ENCODE measurements at places on chromosomes 7 and 10.

DNA sequence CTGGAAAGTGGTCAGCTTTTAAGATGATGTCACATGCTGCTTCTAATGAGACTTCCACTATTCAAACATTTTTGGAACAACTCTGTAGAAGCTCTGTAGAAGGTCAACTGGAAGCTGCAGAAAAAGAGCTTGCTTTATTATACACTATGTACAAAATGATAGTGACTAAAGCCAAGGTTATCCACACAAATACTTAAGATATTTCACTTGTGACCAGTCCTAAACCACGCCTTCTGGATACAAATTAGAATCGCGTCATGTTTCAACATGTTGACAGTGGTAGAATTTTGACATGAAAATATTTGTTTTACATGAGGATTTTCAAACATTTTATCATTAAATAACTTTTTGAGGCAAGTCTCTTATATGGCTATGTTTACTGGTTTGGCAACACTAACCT lies 499.6 kb upstream of the PHF14 start:
- DNase-seq: no peak

DNA sequence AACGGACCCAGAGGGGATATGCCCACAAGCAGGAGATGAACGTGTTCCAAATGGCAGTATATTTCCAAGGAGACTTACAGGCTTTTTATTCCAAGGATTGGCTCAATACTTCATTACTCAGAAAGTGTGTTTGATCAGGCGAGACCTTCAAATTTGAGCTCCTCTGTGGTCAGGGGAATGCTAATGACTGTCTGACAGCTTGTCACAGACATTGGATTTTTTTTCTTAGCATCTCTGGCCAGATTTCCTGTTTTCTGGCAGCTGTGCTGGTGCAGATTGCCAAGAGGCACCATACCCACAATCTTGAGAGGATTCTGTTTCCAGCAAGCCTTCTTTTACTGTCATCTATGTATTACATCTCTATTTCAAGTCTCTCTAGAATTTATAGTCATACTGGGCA lies 93.8 kb downstream of the C1GALT1 start:
- DNase-seq: no peak

GRCh38 chr10:104223304-104223703 lies 8.9 kb downstream of the CFAP43 start:
- DNase-seq: no peak

- no peak for DNase-seq
Measured at GRCh38 chr7:155299535-155300202, 2.0 kb downstream of the INSIG1 start.

- no peak for DNase-seq
Measured at GRCh38 chr10:27622596-27622995, 118.5 kb downstream of the RAB18 start.

DNA sequence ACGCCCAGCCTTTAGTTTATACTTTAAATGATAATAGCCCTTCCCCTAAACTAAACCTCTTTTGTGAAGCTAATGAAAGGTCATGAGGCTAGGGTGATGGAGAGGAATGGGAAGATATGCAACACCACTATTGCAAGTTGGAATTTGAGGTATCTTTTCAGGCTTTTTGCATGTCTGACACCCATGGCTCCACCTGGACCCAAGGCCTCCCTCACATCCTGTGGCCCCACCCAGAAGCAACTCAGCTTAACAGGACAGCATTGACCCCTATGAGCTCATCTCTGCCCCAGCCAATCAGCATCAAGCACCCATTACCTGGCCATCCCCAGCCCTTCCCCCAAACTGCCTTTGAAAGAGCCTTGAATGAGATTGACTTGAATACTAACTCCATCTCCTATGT lies 674.2 kb upstream of the NRP1 start:
- DNase-seq: no peak

DNA sequence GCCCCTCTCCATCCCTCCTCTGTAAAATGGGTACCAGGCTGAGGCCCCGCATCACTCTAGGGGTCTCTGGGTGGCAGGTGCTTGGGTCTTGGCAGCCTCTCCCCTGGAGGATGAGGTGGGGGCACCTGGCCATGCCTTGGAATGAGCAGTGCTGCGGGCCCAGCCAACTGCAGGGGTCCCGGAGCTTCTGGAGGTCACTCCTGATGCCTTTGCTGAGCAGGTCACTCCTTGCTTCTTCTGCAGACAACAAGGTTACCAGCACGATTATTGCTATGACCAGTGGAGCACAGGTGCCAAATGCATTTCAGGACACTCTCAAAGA lies 22.4 kb upstream of the ZNF488 start:
- DNase-seq: no peak

DNA sequence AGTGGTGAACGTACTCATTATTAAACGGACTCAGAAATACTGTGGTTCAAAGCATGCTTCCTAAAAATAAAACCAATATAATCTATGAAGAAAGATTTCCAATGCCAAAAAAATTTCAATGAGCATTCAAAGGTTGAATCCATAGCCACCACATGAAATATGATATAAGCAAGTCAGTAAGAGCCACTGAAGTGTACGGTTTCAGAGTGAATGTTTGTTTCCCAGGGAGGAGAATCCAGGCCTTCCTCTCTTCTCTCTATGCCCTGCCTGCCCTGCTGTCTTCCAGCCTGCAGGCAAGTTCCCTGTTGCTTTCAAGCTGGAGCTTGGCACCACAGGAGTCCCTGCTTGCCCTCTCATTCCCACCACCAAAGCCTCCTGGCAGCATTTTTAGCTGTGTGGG lies 1171.6 kb upstream of the C7orf33 start:
- no peak for DNase-seq

- DNase-seq: no peak
Measured at GRCh38 chr10:23723796-23724195, 284.9 kb downstream of the OTUD1 start.

- no peak for DNase-seq
Measured at GRCh38 chr7:140310337-140311002, 87.9 kb downstream of the SLC37A3 start.

- DNase-seq: no peak
Measured at GRCh38 chr7:147878912-147879661, 711.5 kb upstream of the C7orf33 start.

- no peak for DNase-seq
Measured at GRCh38 chr7:27073076-27073475, 22.7 kb downstream of the HOXA1 start.

- no peak for DNase-seq
Measured at GRCh38 chr7:35753761-35754603, 46.9 kb upstream of the SEPTIN7 start.

GRCh38 chr10:119336599-119336998 lies 129.2 kb downstream of the GRK5 start:
- no peak for DNase-seq

- peak; percentile 81 for DNase-seq
Measured at GRCh38 chr10:43739161-43739560, 90.5 kb upstream of the ZNF32 start.

DNA sequence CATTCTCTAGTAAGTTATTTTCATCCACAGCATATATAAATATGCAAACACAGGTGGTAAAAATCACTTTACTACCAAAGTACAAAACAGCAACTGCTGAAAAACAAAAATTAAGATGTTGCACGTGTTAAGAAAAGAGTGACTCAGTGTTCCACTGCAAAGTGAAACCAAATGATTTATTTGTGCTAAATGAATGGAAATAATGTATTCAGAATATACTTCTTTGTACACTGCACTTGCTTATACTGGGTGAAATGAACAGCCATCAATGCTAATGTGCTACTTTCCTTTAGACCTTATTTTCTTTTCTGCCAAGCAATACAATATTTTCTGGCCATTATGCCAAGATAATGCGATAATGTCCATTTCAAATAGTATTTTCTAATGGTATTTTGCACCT lies 38.3 kb upstream of the MRLN start:
- no peak for DNase-seq

DNA sequence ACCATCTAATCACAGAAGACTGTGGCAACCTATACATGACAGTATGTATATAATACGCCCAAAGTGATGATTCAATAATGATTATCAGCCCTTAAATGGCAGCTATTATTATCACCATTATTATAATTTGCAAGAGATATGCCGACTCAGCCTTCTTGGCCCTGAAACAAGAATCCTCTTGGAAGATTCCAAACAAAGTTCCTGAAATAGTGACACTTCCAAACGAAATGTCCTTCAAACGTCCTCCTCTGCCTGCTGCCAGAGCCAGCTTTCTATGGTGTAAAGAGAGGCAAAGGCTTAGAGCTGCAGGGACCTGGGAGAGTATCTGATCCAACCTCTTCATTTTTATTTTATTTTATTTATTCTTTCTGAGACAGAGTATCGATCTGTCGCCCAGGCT lies 36.0 kb downstream of the NRAP start:
- DNase-seq: no peak

DNA sequence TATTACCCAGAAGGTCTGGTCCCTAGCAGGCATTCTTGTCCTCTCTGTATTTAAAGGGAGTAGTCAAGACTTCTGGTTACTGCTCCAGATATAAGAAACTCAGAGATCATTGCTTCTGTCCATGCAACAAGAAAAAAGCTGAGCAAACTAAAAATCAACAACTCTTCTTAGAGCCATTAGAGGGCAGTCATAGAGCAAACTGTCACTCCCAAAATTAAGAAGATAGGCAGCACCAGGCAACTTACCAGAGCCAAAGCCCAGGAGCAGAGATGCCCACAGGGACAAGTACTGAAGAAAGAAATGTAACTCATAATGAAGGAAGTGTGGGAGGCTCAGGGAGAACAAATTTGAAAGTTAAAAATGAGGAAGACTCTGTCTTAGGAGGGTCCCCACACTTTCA lies 472.9 kb upstream of the COBL start:
- DNase-seq: no peak

DNA sequence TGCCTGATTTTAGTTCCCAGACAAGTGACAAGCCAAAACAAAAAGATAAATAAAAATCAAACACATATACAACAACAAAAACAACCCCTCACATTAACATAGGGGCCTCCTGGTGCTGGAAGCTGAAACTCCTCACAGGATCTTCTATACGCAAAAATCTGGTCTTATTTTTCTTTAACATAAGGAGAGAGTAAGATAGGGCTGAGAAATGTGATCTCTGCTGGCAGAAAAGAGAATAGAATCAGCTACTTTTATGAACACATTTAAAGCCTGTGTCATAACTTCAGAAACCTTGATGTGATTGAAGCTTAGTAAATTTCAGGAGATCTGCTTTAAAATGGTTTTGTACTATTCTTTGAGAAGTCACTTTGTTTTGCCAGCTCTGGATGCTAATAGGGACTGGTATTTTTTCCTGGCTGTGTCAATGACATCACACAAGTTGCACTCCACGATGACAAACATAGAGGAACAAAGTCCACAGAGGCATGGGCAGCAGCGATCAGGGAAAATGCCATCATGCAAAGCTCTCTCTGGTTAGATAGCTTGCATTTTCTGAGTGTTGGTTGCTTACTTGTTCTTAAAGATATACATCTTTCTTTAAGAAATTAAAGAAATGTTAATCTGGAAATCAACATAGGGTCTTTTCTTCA lies 176.6 kb upstream of the SP4 start:
- DNase-seq: no peak

GRCh38 chr7:32846630-32847225 lies 44.8 kb downstream of the KBTBD2 start:
- peak; percentile 43 for DNase-seq

GRCh38 chr10:7908541-7909210 lies 90.4 kb downstream of the TAF3 start:
- DNase-seq: no peak

GRCh38 chr7:155700847-155701246 lies 56.4 kb downstream of the RBM33 start:
- no peak for DNase-seq

DNA sequence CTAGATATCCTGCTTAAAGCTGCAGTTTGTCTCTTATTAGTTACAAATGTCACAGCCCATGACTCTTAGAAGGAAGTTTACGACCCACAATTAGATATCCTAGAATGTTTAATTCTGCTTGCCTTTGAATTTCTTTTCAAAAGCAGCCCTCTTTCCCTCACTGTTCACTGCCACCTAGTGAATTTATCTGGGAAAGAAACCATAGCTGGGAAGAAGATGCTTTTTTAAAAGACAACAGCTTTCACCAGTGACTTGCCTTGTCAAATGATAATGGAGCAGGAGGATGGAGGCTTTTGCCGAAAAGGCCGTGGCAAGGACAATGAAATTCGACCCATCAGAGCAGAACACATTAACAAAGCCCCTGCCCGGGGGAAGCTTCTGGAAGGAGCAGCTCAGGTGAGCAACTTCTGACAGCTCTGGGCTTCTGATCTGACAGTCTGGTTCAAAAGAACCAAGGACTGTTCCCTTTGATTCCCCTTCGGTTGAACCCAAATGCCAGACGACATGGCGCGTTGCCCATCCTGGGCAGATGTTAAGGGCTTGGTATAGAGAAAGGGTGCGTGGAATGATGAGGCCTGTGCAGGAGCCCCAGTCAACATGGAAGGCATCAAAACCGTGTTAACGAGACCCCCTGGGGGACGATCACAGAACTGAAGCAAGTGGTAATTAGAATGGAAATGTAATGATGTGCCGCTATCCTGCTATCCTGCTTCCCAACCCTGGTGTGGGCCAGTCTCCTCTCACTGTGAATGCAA lies 236.8 kb downstream of the FRMD4A start:
- peak; percentile 33 for DNase-seq

GRCh38 chr7:101545441-101546190 lies 83.5 kb downstream of the MYL10 start:
- DNase-seq: no peak

GRCh38 chr7:117124591-117125220 lies 171.4 kb downstream of the ST7 start:
- DNase-seq: peak; percentile 75

- no peak for DNase-seq
Measured at GRCh38 chr7:112160130-112160770, 45.9 kb downstream of the DOCK4 start.

GRCh38 chr10:105063796-105064195 lies 422.7 kb downstream of the SORCS3 start:
- DNase-seq: peak; percentile 5

DNA sequence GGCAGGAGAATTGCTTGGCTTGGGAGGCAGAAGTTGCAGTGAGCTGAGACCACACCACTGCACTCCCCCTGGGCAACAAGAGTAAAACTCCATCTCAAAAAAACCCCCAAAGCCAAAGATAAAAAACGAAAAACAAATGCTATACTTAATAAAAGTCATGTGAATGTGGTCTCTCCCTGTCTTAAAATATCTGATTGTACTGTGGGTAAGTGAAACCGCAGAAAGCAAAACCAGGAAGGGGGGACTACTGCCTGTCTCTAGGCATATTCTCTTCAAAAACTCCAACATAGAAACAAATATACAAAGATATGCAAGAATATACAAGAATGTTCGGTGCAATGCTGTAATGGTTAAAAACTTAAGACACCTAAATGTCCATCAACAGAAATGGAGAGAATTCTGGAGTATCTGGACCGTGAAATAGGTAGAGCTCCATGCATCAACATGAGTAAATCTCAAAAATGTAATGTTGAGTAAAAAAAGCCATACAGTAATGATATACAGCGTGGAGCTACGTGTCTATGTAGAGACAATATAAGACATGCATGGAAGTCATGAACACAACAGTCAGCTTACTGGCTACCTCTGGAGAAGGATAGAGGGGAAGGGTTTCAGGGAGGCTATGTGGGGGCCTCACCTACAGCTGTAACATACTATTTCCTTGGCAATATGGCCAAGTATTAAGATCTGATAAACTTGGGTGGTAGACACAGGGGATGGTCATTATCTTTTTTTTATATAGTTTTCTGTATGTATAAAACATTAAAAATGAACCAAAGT lies 2.1 kb downstream of the ZNF394 start:
- no peak for DNase-seq

Measured in fibroblast of the conjunctiva (primary cell).